G401 (cell line): ENCODE measurements at places on chromosomes 5 and 9.

DNA sequence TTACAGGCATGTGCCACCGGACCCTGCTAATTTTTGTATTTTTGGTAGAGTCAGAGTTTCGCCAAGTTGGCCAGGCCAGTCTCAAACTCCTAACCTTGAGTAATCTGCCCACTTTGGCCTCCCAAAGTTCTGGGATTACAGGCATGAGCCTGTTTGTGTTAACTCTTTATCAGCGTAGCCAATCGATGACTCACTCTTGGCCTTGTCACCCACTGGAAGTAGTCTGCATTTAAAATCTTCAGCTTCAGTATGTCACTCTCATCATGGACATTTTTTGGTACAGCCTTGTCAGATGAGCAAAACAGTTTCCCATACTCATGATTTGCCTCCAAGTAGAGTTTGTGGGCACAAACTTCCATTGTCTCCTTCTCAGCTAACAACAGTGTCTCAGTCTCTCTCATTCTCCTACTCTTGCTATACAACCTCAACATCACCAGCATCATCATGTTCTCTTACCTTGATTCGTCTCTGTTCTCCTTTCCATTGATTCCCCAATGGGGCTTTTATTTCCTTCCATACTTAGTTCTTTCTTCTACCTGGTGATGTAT is 22.5 kb downstream of the MUSK start:
- DNase-seq, result no peak

GRCh38 chr9:27033815-27034403 is 28.4 kb upstream of the LRRC19 start:
- peak; percentile 44 for DNase-seq

DNA sequence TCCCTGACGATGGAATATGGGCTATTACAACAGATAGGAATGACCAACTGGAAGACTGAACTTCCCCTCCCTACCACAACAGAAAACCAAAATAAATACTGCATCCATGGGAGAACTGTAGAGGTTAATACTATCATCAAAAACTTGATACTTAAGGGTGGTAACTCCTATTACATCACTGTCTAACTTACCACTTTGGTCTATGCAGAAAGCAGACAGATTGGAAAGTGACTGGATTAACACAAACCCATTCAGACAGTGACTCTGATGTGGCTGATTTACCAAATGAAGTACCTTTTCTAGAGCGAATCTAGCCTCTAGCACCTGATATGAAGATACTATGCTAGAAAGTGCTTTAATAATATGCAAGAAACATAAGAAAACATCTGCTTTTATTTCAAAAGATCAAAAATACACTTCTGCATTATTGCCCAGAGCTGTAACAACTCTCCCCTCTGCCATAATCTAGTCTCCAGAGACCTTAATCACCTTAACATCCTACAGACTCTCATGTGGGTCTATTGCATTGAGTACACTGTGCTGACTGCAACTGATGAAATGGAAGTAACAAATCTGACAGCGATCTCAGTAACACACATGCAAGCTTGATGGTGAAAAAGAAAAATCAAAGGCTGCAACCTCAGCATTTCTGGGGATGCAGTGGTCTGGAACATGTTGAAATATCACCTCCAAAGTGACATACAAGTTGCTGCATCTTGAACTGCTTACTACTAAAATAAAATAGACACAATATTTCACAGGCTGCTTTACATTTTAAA is 62.7 kb downstream of the EPB41L4A start:
- DNase-seq, result no peak

- no peak for DNase-seq
Observed at GRCh38 chr5:38258319-38259061, at the start of gene EGFLAM. EGFLAM (plus strand) TSS chr5:38258559; CDS start chr5:38258755, 196 bp downstream.

- DNase-seq, result no peak
Observed at GRCh38 chr5:147509041-147509709, 693 bp downstream of the DPYSL3 start.

DNA sequence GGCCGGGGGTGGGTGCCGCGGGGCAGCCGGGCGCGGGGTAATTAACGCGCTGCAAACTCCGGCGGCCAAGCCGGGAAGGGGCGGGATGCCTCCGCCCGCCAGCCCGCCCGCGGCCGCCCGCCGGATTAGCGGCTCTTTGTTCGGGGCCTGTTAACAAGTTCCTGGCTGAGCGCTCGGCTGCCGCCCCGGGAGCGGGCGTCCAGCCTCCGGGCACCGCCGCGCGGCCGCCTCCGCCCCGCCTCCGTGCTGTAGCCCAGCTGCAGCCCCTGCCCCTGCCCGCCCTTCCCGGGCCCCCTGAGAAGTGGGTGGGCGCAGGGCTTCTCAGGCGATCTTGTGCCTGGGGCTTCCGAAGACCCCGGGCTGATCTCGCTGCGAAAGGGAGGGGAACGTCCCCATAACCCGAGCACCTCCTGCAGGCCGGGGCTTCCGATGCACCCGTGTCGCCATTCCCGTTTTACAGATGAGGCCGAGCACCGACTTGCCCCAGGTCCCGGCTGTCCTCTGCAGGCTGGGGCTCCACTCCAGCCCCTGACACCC is 7.5 kb downstream of the UNC5A start:
- no peak for DNase-seq

DNA sequence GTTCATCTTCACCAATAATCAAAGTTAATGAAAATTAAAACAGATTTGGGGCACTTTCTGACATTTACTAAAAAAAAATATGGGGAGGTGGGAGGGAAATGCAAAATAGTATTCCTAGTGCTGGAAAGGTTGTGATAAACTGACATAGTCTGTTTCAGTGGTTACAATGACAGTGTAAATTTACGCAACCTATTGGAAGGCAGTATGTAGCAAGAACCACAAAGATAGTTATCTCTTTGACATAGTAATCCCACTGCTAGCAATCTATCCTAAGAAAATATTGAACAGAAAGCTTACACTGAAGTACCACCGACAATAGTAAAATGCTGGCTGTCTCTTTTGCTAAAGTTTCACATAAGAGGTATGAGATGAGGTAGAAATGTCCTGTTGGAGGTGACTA is 15.1 kb upstream of the EPB41L4B start:
- no peak for DNase-seq

DNA sequence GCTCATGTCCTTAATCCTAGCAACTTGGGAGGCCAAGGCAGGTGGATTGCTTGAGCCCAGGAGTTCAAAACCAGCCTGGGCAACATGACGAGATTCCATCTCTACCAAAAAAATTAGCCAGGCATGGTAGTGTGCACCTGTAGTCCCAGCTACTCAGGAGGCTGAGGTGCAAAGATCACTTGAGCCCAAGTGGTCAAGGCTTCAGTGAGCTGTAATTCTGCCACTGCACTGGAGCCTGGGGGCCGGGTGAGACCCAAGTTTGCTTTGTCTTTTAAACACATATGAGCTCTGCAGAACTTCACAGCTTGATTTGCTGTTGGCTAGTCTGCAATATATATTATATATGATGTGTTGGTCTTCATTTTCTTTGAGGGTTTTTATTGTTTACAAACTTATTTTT is 89.8 kb downstream of the UBE2R2 start:
- DNase-seq, result no peak

- DNase-seq, result peak; percentile 13
Observed at GRCh38 chr5:145811834-145812625, 23.1 kb downstream of the PRELID2 start.

DNA sequence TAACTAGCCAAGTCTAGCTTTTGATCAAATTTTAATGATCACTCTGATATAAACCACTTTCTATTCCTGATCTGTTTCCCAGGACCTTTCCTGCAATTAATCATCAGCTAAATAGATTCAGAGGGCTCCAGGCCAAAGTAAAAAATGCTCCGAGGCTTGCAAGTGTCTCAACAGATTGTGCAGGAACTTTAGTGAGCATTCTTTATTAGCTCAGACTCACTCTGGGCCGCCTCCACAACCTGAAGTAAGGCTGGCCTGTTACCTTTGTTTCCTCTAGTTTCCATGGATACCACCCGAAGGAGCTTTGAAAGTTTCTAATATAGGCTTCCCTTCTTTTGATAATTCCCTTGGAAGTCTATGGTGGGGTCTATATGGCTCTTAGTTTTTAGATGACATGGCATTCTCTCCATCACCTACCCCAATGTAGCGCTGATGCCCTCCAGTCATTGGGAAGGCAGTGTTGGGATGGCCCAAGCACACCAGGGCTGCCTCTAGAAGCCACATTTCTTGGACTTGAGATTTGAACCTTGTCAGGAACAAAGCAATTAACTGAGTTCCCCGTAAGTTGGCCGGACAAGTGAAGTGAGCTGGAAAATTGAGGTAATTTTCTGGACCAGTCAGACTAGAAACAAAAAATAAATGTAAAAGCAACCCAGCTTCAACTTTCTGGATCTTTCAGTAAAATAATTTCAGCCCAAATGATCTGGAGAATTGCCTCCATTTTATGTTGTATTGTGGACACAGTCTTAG is 97.6 kb upstream of the LHFPL2 start:
- no peak for DNase-seq

- DNase-seq, result peak; percentile 73
Observed at GRCh38 chr5:56512313-56512996, 279.3 kb upstream of the ANKRD55 start.

GRCh38 chr9:108662091-108662875 is 193.5 kb downstream of the ACTL7B start:
- no peak for DNase-seq

GRCh38 chr5:166532456-166533220 is 1758.8 kb upstream of the WWC1 start:
- no peak for DNase-seq

DNA sequence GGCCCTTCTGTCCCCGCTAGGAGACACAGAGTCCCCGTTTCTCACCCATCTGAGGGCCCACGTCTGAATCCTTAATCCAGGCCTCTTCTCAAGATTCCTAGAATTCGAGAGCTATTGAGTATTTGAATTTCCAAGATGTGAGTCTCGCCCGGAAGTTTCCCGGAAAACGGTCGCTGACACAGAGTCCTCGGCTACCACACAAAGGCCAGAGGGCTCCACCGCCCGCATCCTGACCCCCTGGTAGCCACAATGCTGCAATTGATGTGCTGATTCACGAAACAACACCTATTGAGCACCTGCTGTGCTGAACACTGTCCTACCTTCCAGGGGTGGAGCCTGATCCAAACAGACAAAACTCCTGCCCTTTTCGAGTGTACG is 670 bp upstream of the FBP1 start:
- no peak for DNase-seq

DNA sequence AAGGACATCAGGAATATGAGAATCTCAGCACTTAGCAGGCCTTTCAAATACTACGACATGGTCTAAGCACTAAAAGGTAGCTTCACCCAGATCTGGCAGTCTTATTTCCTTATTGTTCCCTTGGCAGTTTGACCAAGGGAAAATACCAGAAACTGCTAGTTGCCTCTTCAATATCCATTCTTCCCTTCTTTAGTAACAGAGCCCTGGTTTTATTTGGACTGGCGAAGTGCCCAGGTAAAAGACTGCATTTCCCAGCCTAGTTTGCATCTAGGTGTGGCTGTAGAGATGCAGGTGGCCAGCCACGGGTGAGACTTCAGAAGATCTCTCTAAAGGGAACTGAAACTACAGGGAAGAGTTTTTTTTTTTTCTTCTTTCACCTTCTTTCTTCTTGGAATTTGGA is 21.6 kb downstream of the DMRT2 start:
- DNase-seq, result no peak

GRCh38 chr5:73030995-73031394 is 75.2 kb downstream of the FCHO2 start:
- no peak for DNase-seq

DNA sequence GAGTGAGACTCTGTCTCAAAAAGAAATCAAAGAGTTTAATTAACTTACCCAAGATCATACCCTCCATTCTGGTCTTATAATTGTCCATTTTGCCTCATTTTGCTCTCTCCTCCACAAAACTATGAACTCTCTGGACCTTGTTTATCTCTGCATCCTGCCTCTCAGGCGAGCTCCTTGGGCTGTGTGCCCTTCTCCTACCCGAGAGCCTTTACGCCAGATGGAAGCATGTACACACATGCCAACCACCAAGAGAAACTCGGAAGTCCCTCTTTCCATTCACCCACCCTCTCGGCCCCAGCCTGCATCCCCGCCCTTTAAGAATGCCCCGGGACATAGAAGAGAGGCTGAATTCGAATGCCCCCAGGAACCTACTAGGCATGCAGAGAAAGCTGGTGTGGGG is 25.9 kb downstream of the CPLX2 start:
- peak; percentile 82 for DNase-seq

DNA sequence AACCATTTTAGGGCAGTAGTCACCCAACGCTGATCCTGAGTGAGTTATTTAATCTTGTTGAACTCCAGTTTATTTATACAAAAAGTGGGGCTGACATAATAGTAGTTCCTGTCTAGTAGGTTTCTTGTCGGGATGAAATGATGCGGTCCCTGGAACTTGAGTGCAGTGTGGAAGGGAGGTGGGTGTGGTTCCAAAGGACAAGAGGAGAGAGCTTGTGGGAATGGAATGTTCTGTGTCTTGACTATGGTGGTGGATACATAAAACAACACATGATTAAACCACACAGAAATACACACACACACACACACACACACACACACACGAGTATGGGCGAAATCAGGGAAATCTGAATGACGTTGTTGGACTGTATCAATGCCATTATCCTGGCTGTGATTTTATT is 66.1 kb upstream of the BARHL1 start:
- no peak for DNase-seq

- DNase-seq, result peak; percentile 9
Observed at GRCh38 chr9:112377684-112378327, 2.1 kb upstream of the HSDL2 start.

GRCh38 chr9:35741740-35742139 is 7.3 kb downstream of the GBA2 start:
- no peak for DNase-seq

DNA sequence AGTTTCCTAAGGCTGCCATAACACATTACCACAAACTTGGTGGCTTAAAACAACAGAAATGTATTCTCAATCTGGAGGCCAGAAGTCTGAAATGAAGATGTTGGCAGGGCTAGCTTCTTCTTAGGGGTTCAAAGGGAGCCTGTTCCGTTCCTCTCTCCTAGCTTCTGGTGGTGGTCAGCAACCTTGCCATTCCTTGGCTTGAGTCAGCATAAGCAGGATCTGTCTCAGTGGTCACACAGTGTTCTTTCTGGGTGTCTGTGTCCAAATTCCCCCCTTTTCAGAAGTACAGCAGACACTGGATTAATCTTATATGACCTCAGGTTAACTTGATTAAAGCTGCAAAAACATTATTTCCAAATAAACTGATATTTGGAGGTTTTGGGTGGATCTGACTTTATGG is 2.1 kb upstream of the OSMR start:
- DNase-seq, result no peak

GRCh38 chr5:170425731-170426130 is 36.6 kb upstream of the KCNMB1 start:
- no peak for DNase-seq

GRCh38 chr9:94805585-94805984 is 79.1 kb downstream of the AOPEP start:
- no peak for DNase-seq

GRCh38 chr5:148739524-148739923 is 85.2 kb upstream of the HTR4 start:
- DNase-seq, result no peak

GRCh38 chr9:1536522-1537170 is 478.5 kb upstream of the SMARCA2 start:
- DNase-seq, result no peak

DNA sequence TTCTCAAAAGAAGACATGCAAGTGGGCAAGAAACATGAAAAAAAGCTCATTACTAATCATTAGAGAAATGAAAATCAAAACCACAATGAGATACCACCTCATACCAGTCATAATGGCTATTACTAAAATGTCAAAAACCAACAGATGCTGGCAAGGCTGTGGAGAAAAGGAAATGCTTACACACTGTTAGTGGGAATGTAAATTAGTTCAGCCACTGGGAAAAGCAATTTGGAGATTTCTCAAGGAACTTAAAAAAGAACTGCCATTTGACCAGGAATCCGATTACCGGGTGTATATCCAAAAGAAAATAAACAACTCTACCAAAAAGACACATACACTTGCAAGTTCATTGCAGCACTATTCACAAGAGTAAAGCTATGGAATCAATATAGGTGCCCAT is 595.4 kb upstream of the RIOK2 start:
- no peak for DNase-seq
